Stimulated activated CD4-positive, alpha-beta T cell treated with anti-CD3 and anti-CD28 coated beads, TNF-alpha, amount 100 ng/mL, for 1 hour (primary cell): ENCODE measurements at places on chromosomes 5 and 9.

GRCh38 chr5:10478436-10478835 is 36.8 kb downstream of the ROPN1L start:
- DNase-seq: no peak

GRCh38 chr9:137087409-137087925 is 682 bp downstream of the MAN1B1 start:
- no peak for DNase-seq

DNA sequence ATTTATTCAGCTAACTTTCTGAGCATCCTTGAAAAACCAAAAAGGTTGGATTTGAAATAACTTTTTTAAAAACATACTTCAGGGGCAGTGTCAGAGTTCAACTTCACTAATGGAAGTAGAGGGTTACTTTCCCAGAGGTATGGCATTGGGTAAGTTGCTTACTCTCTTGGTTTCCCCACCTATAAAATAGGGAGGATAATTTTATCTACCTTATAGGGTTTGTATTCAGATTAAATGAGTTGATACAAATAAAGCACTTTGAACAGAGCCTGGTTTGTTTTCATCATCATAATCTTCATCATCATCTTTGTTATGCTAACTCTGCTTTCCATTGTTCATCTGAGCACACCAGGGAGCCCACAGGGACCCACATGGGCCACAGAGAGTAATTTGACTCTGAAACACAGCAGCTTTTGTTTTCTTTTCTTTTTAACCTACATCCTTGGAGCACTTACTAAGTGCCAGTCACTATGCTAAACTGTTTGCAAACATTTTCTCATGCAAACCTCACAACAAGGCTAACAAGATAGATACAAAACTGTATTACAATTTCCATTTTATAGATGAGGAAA is 179.1 kb upstream of the SLC24A2 start:
- DNase-seq: no peak

- no peak for DNase-seq
Measured at GRCh38 chr5:58800861-58801540, 218.1 kb downstream of the RAB3C start.

- no peak for DNase-seq
Measured at GRCh38 chr9:137319739-137320551, 17.9 kb upstream of the NRARP start.

DNA sequence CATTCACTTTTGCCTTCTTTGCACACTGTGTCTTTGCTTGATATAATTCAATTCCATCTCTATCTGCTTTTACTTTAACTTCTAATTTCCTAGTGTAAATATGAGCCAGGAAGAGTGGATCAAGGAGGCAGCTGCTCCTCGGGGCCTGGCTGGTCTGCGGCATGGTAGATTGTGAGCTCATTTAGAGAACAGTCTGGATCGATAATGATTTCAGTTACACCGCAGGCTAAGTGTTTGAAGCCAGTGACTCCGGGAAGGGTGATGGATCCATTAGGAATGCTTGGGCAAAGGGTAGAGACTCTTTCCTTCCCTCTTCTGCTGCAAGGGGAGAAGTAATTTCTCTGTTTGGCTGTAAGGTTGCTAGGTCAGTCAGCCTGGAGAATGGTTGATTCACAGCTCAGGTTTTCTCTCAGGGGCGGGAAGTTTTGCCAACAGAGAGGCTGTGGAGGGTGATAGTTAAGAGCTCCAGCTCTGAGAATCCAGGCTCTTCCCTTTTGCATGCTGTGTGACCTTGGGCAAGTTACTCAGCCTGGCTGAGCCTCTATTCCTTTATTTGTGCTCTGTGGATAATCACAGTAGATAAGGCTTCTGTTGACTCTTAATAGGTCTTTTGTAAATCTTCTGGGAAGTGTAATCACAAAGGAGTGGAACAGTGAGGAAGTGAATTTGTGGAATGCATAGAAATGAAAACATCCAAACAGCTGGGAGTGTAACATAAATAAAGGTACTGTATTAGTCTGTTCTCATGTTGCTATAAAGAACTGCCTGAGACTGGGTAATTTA is 99.1 kb downstream of the PTTG1 start:
- no peak for DNase-seq

DNA sequence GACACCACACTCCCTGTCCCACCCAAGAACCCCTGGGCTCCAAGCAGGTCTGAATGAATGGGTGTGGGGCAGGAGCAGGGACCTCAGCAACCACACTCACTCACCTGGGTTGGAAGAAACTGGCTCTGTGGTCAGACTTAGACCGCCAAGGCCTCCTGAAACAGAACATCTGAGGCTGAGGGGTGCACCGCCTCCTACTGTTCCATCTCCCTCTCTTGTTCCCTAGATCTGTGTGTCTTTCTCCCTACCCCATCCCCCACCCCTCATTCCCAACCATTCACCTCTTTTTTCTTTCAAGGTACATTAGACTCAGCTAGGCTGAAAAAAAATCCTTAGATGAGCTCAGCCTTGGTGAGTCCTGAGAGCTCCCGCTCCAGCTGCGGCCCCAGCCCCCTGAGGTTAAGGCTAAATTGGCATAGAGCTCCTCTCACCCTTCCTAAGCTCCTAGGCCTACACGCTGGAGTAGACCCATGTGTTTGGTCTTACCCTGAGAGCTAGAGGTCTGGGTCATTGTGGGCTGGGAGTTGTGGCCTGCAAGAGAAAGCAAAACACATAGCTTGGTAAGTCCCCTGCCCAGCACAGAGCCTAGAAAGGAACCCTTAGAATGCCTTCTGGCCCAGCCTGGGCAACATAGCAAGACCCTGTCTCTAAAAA is 4.8 kb downstream of the ECSCR start:
- DNase-seq: no peak

DNA sequence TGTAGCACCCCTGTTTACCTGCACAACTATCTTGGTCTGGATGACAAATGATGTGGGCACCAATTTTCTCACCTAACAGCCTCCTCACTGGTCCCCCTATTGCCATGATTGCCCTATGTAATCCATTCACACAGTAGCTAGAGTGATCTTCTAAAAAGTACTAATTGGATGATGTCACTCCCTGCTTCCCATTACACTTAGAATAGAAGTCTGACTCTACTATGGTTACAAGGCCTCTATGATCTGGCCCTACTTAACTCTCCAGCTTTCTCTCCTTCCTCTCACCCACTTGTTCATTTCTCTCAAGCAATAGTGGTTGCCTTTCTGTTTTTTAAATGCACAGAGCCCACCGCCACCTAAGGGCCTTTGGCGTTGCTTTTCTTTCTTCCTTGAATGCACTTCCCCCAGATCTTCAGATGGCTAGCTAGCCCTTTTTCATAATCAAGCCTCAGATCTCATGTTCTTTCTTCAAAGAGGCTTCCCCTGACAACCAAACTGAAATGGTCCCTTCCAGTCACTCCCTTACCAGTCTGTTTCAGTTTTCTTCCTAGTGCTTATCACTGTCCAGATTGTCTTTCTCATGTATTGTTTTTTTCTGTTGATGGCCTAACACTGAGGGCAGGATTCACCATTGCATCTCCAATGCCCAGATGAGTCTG is 8.7 kb downstream of the IGIP start:
- DNase-seq: no peak

DNA sequence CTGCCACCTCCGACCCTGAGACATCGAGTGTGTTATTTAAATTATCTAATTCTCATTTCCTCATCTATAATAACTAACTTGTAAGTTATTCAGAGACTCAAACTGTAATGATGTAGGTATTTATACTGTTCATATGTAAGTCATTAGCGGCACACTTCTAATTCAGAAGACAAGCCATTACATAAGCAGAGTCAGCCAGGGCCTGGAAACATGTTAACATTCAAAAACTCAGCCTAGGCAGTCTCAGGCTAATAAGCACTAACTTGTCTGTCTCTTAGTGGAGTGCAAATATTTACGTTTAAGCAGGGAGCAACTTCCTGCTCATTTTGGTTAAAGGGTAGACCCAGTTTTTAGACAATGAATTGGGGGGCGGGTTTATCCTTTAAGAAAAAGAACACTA is 598.4 kb downstream of the ACTL7B start:
- no peak for DNase-seq

DNA sequence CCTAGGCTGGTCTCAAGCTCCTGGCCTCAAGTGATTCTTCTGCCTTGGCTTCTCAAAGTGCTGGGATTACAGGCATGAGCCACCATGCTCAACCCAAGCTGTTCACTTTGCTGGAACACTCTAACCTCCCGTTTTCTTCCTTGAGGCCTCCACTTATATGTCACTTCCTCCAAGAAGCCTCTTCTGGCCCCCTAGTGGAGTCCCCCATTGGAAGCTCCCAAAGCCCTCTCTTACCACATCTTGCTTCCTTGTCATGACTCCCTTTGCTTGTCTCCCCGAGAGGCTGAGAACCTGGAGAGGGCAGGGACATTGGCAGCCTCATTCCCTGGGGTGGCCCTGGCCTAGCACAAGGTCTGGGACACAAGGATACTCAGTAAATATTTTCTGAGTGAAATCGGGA is 80.8 kb downstream of the PDE6A start:
- no peak for DNase-seq

GRCh38 chr5:131214609-131215227 is 44.0 kb downstream of the LYRM7 start:
- no peak for DNase-seq

GRCh38 chr5:96076451-96076850 is 114.8 kb upstream of the ELL2 start:
- no peak for DNase-seq

DNA sequence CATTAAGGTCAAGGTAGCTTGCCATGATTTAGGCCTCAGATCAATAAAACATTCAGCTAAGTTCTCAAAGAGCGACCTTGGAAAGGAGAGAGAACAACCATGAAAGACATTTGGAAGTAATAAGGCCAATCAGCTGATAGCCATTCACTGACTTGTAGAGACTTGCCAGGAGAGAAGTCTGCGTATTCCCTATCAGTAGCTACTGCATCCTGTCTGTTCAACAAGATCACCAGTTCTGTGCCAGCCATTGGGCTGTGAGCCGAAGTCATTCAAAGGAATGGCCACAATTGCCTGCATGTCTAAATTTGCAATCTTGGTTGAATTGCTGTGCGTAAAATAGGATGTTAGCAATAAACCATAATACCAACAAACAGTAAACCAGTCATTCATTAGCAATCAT is 219.8 kb downstream of the FBXL7 start:
- no peak for DNase-seq

- no peak for DNase-seq
Measured at GRCh38 chr5:147341345-147341744, 106.5 kb downstream of the STK32A start.

DNA sequence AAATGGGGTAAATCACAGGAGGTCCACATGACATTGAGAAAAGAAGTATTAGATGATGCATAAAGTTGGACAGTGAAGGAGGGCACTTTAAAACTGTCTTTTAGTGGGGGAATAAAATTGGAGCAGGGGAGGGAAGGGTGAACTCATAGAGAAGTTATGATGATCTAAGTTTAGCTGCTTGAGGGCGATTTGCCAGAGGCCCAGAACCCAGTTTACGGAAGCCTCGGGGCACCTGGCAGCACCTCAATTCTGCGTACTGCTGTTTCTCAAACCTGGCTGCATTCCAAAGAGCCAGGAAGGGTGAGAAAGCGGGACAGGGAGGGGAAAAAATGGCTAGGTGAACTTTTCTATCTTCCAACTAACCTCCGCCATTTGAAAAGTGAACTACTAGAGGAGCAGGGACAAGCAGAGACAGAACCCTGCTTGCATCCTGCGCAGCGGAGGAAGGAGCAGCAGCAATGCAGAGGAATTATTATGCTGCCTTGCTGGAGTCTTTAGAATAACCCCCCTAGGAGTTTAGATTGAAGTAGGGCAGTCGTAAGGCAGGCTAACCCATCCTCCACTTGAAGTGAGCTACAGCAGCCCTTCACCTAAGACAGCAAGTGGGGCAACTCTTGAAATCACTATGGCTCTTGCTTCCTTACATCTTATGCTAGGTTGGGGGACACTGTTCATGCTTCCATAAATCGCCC is 316.8 kb downstream of the BRINP1 start:
- DNase-seq: no peak

DNA sequence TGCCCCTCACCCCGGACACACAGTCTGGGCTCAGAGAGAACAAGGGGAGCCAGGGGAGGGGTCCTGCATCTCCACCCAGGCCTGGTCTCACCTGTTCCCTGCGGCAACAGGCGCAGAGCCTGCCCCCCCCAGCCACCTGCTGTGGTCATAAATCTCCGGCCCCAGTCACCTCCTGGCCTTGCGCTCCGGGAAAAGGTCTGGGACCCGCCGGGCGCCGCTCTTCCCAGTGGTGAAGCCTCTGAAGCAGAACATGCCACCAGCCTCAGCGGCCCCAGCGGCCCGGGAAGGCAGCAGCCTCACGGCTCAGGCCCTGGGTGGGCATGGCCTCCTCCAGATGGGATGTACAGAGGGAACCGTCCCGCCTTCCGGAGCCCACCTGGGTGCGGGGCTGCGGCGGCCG is 20.6 kb downstream of the NOTCH1 start:
- DNase-seq: no peak

DNA sequence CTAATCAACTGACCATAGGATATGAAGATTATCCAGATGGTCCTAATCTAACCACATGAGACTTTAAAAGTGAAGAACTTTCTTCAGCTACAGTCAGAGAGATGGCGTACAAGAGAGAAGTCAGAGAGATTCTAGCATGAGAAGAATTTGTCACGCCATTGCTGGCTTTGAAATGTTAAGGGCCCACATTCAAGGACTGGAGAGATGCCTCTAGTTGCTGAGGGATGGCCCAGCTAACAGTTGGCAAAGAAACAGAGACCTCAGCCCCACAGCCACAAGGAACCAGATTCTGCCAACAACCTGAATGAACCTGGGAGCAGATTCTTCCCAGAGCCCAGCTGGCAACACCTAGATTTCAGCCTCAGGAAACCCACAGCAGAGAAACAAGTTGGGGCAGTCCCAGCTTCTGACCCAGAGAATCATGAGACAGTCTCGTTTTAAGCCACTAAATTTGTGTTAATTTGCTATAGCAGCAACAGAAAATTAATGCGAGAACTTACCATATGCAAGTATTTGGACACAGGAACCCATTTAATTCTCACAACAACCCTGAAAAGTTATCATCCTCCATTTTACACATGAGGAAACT is 132.0 kb downstream of the MLLT3 start:
- no peak for DNase-seq

DNA sequence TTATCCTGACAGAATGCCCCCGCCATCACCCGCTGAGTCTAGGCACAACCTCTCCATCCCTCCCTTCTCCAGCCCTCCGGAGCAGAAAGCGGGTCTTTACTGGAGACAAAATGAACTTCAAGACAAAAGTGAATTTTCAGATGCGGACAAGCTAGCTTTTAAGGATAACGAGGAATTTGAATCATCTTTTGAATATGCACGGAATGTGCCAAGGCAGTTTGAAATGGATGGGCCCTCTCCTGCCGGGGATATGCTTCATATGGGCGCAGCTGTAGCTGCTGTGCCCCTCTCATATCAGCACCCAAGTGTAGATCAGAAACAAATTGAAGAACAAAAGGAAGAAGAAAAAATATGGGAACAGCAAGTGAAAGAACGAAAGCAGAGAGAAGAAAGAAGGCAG is 37.5 kb downstream of the CPLANE1 start:
- no peak for DNase-seq

- DNase-seq: no peak
Measured at GRCh38 chr5:4584982-4585381, 555.1 kb upstream of the ADAMTS16 start.

DNA sequence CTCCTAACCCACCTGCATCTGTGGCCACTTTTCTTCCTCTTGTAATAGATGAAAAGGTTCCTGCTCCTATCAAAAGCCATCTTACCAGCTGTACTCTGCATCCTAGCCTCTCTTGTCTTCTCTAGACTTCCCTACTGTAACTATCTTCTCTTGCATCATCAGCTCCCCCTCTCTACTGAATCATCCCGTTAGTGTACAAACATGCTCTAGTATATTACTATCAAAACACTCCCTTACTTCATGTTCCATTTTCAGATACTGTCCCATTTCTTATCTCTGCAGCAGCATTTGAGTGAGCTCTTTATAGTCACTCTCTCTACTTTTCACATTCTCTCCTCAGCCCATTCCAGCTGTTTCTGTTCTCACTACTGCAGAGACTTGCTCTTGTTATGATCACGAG is 2.8 kb downstream of the SRA1 start:
- DNase-seq: no peak
